ENCODE measurements at places on chromosomes 13 and 19.

DNA sequence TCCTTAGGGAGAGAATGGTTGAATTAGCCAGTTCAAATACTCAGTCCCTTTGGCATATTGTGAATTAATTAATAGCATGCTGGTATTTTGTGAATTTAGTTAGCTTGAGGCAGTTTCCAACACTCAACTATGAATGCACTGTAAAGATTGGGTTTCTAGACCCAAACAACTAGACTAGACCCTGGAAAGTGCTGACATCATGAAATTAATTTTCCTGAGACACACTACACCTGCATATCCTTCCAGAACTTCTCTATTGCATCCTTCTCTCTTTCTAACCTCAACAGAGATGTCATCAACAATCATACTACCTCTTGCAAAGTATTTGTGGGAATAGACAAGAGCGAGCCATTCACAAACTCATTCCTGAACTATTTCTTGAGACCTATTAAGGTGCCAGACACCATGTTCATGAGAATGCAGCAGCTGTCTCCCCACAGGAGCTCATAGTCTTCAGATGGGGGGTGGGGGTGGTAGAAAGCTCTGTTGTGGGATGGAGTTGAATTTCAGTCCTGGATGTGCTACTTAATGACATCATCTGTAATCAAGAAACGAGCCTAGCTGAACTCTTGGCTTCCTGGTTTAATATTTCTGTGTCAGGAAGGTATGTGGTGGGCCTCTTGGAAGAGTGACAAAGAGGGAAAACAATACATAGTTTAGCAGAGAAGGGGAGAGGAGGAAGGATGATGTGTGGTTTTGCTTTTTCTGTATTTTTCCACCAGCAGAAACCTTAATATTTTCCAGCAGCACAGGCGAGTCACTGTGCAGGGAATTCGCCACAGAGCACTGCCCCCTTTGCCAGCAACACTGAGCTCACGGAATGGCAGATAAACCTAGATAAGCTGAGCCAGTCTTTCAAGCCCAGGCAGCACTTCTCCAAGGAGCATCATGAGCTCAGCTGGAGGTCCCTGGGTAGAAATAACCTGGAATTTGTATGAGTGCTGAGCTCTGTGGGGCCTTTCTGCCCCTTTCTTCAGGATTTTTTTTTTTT is 53.1 kb upstream of the CYSLTR2 start:
- no peak for DNase-seq

- DNase-seq, result no peak
These were observed 588.5 kb downstream of the DACH1 start for GRCh38 chr13:71278512-71278911.

GRCh38 chr19:34274284-34274826 is 20.0 kb downstream of the GARRE1 start:
- DNase-seq, result no peak

DNA sequence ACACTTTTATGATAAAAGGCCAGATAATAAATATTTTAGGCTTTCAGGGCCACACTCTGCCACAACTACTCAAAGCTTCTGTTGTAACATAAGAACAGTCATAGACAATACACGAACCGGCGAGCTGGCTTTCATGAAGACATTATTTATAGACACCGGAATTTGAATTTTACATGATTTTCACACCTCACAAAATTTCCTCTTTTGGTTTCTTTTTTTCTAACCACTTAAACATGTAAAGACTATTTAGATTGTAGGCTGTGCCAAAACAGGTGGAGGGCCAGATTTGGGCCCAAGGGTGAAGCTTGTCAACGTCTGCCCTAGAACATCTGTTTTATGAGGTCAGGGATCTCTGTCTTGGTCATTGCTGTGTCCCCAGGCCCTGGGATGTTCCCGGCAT is 29.7 kb upstream of the FXYD3 start:
- no peak for DNase-seq

- DNase-seq, result no peak
These were observed 79.7 kb downstream of the ESD start for GRCh38 chr13:46717275-46717674.
